ENCODE measurements at places on chromosomes 16 and 17.

GRCh38 chr17:22600644-22601298, 908.4 kb downstream of the KCNJ18 start:
- DNase-seq = no peak

- DNase-seq = no peak
Measured at GRCh38 chr17:19448341-19449268, 37.6 kb downstream of the RNF112 start.

- DNase-seq = no peak
Measured at GRCh38 chr16:52350031-52350642, 196.8 kb downstream of the TOX3 start.

GRCh38 chr16:11498683-11499082, 88.0 kb downstream of the LITAF start:
- DNase-seq = no peak

DNA sequence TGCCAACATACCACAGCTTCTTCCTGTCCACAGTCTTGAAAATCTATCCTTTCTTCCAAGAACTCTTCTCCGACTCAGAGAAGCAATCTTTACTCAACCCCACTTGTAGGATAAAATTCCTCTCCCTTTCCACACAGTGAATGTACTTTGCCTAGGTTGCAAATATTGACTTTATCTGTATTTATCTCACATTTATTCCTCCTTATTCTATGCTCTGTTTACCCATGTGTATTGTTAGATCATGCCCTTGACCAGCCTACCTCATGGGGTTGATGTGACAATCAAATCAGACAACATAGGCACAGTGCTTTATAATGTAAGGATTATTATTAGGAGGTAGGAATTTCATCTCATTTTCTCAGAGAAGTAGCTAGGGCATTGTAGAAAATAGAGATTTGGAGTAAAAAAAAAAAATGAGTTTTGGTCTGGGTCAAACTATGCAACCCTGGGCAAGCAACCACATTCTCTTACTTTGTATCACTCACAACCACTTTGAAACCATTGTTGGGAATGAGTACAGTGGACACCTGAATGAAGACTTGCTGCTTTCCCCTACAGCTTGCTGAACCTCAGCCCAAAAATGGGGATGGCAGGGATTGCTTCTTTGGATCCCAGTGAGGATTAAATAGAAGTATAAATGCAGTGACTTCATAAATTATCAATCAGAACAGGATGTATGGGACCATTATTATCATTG, 9.1 kb upstream of the SLC35B1 start:
- DNase-seq = no peak

- DNase-seq = no peak
Measured at GRCh38 chr16:81956213-81956948, 54.9 kb downstream of the SDR42E1 start.

GRCh38 chr17:45230787-45231480, 9.2 kb downstream of the FMNL1 start:
- no peak for DNase-seq

DNA sequence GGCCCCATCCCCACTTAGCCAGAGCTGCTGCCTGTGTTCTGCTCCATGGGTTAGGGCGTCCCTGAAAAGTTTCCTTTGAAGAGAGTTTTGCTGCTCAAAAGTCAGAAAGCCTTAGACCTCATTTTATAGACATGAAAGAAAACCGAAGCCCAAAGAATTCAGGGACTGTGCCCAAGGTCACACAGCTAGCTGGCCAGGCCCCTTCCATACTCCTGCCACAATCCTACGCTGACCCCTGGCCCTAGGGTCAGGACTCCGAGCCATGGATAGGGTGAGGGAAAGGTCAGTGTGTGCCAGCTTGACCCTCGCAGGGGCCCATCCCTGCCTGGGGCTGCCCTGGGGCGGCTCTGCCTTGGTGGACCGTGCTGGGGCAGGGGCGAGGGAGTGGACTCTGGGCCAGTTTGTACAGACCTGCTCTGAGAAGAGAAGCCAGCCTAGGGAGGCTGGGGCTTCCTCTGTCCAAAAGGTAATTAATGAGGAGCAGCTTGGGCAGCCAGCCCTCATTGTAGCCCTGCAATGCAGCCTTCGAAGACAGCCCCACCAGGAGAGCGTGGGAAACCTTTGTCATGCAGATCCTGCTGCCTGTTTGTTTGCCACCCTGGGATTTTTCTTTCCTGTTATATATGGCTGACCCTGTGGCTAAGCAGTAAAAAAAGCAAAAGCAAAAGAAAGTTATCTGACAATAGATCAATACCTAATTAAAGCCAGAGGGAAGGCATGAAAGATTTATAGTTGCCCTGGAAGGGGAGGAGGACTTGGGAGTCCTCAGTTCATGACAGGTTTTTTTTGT, 37.4 kb downstream of the RHBDL3 start:
- DNase-seq = no peak

GRCh38 chr17:27609611-27610303, 21.2 kb upstream of the LGALS9 start:
- DNase-seq = no peak

DNA sequence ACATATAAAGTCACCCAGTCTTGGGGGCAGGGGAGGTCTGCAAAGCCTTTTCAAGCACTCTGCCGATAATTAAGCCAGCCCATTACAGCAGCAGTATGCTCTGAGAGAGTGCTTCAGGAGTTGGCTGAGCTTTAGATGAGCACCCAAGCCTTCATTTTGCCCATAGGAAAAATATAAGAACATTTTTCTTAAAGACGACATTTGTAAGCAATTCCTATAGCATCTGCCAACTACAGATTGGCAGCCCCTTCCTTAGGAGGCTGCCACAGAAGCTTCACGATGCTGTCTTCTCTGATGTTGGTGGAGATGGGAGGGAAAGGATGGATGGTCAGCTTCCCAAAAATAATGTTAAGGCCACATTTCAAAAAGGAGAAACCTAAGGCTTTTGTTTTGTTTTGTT, 367.5 kb downstream of the XYLT1 start:
- no peak for DNase-seq

GRCh38 chr17:77140878-77141767, at the start of gene SEC14L1:
SEC14L1 (plus strand) TSS chr17:77140969; CDS start chr17:77143597, 2,628 bp downstream.
- peak; percentile 15 for DNase-seq

DNA sequence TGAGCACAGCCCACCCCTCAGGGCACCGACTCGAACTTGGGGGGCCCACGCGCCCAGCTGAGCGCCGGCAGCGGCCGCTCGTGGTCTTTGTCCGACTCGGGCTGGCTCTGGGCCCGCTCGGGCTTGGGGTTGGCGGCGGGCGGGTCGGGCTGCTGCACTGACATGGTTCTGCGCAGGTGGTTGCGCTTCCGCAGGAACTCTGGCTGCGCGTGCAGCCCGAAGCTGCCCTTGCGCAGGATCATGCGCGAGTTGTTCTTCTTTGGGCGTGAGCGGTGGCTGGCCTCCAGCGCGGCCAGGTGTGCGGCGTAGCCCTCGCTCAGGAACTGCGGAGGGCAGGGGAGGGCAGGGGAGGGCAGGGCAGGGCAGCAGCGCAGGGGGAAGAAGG, 11.1 kb downstream of the PIMREG start:
- no peak for DNase-seq

- DNase-seq = no peak
Measured at GRCh38 chr16:2420035-2420434, 9.2 kb upstream of the CCNF start.

- DNase-seq = no peak
Measured at GRCh38 chr17:45874151-45874550, 20.2 kb upstream of the MAPT start.

GRCh38 chr16:72222503-72222902, 50.5 kb upstream of the PMFBP1 start:
- DNase-seq = no peak

DNA sequence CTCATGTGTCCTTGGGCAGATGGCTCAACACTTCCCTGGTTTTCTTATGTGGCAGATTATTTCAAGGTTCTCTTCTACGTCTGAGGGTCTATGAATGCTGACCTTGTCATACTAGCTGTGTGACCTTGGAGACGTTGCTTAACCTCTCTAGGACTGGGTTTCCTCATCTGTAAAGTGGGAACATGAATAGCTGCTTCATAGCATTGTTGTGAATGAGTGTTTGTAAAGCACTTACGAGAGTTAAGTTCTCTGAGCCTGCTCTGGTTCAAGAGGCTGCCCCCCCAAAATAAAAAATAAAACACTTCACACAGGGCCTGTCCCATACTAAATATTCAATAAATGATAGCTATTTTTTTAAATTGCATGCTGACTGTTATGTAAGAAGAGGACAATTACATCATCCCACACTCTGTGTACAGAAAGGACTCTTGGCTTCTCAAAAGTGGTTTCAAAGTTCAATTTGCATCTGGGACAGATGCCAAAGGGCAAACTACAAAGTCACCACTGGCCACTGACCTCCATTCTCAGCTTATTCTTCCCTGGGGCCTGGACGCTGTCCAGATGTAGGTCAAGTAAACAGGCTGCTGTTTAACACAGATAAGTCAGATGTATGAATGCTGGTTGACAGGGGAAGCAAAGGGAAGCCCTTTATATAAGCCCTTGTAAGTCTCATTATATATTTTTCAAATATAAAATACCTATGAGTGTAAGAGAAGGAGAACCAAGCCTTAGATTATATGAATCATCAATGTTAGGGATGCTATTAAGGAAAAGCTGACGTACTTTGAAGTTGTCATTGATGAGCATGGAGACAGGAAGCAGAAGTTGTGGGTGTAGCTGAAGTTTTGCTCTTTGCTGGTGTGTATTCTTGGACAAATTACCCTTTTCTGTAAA, 15.4 kb upstream of the NDEL1 start:
- DNase-seq = no peak

DNA sequence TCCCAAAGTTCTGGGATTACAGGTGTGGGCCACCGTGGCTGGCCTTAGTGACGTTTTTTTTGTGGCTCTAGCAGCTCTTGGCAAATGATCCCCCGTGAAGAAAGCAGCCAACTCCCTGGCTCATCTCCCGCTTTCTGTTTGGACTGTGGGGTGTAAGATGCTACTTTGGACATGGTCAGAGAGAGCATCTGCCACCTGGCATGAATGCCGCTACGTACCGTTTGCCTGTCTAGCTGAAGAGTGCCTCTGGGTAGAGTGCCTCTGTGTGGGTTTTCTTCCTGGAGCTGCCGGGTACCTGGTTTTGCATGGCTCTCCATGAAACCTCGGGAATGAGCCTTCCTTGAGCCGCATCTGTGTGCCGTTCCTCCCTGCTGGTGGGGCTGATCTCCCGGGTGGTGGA, 34.3 kb downstream of the NDEL1 start:
- DNase-seq = no peak

GRCh38 chr16:74202009-74202408, 94.6 kb upstream of the PSMD7 start:
- DNase-seq = no peak

- no peak for DNase-seq
Measured at GRCh38 chr17:40452921-40453378, 9.7 kb downstream of the IGFBP4 start.

- no peak for DNase-seq
Measured at GRCh38 chr17:81254955-81255717, 16.0 kb downstream of the NDUFAF8 start.

- DNase-seq = no peak
Measured at GRCh38 chr16:47197536-47198179, 53.9 kb upstream of the NETO2 start.

- DNase-seq = no peak
Measured at GRCh38 chr16:3698941-3699340, 18.4 kb downstream of the TRAP1 start.

GRCh38 chr17:17837380-17837821, 615 bp upstream of the SREBF1 start:
- DNase-seq = no peak

- no peak for DNase-seq
Measured at GRCh38 chr16:53043986-53044601, 8.6 kb downstream of the CHD9NB start.

- no peak for DNase-seq
Measured at GRCh38 chr16:1221628-1222552, 3.2 kb downstream of the TPSG1 start.

DNA sequence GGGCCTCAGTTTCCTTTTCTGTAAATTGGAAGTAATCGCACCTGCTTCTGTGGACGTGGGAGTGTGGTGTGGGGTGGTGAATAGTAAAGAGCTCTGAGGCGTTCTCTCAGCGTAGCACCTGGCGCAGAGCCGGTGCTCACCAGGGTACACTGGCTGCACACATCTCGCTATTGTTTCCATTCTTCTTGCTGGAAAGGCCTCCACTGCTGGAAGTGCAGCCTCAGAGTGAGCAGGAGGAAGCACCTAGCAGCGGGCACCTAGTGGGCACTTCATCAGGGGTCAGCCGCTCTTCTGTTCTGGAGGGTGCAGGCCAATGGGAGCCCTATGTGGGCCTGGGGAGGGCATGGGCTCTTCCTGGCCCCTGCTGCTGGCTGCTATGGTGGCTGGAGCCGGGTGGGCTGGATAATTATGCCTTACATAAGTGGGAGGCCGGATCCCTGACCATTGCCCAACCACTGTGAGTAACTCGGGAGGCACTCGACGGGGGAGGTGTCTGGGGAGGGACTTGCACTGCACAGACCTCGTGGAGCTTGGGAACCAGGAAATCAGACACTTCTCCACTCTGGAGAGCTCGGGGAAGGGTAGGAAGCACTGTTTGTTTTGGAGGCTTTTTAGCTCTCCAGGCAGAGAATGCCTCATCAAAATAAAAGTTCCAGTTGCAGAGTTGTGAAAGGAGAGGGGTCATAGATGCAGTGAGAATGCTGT, 1.7 kb downstream of the MAP2K3 start:
- DNase-seq = no peak

GRCh38 chr16:17759451-17760390, 289.0 kb upstream of the XYLT1 start:
- no peak for DNase-seq

DNA sequence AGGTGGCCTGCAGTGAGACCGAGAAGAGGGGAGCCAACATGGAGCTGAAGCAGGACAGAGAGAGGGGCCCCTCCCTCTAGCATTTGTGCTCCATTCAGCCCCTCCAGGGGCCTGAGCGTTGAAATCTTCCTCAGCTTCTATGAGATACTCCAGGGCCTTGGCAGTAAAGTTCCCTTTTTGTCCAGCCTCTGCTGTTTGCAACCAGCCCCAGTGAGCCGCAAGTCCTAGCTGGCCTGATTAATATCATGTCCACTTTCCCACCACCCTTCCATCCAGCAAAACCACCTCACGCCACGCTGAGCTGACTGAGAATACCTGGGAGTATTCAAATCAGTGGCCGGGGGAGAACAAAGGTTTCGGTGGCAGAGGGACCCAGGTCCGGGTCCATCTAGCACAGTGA, 11.7 kb upstream of the RPH3AL start:
- DNase-seq = no peak

DNA sequence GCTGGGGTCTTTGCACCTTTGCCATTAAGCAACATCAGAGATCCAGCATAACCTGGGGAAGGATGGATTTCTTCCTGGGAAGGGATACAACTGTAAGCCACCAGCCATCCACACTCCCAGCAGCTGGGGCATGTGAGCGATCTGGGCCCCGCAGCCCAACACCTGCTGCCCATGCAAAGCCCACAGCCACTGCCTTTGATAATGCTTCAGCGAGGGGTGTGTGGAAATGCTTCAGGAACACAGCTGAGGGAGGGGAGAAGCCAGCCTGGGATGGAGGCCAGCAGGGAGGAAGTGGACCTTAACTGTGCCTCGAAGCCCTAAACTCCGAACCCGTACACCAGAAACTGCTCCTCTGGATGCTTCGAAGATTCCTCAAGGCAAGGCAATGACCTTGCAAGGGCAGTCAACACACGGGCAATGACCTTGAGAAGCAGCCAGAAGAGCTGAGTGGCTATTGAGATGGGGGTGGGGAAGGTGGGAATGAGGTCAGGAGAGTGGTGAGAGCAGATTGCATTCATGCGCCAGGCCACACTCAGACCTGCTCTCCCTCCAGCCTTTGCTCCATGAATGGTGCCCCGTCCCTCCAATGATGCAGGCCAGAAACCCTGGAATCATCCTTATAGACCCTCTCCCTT, 49.1 kb downstream of the KATNIP start:
- DNase-seq = no peak

- no peak for DNase-seq
Measured at GRCh38 chr17:49516180-49516579, 21.1 kb downstream of the NGFR start.

- no peak for DNase-seq
Measured at GRCh38 chr17:78257810-78258322, 26.4 kb downstream of the TMEM235 start.
